Skeletal muscle cell (primary cell): ENCODE measurements at places on chromosomes 2 and 18.
A peak's percentile ranks its signal among the peaks of the same experiment; 100 is the strongest.

GRCh38 chr2:117786520-117786919 is 28.0 kb upstream of the DDX18 start:
- DNase-seq = no peak

GRCh38 chr18:52342456-52342855 is 2.5 kb downstream of the DCC start:
- no peak for DNase-seq

GRCh38 chr2:63050334-63051041 is at the start of gene OTX1:
OTX1 (plus strand) TSS chr2:63050830; CDS start chr2:63052991, 2,161 bp downstream.
- no peak for DNase-seq

GRCh38 chr18:48724939-48725338 is 186.1 kb downstream of the CTIF start:
- DNase-seq = no peak

GRCh38 chr2:180931841-180932240 is 48.6 kb upstream of the UBE2E3 start:
- DNase-seq = no peak

- DNase-seq = no peak
Observed at GRCh38 chr2:196249860-196250259, 78.5 kb upstream of the STK17B start.

- DNase-seq = peak; percentile 64
Observed at GRCh38 chr2:218671654-218672566, at the start of the genes RNF25 and STK36. RNF25 (minus strand) TSS chr2:218672002; CDS start chr2:218671970, 32 bp downstream. STK36 (plus strand) TSS chr2:218672086; CDS start chr2:218672830, 744 bp downstream.

DNA sequence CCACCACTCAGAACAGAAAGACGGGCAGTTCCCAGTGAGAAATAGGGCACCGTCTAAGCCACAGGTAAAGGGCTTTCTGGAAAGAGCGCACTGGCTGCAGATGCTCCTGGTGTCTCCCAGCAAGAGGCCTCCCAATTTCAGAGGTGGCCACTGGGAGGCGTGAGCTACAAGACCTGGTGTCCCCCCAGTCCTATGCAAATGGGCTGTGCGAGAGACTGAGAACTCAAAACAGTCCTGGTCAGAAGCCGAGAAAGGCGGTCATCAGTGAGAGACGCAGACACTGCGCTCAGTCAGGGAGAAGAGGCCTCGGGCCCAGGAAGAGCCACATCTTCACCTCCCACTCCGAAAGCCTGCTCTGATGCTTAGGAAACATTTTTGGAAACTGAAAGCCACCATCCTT is 179.5 kb downstream of the EIPR1 start:
- no peak for DNase-seq

DNA sequence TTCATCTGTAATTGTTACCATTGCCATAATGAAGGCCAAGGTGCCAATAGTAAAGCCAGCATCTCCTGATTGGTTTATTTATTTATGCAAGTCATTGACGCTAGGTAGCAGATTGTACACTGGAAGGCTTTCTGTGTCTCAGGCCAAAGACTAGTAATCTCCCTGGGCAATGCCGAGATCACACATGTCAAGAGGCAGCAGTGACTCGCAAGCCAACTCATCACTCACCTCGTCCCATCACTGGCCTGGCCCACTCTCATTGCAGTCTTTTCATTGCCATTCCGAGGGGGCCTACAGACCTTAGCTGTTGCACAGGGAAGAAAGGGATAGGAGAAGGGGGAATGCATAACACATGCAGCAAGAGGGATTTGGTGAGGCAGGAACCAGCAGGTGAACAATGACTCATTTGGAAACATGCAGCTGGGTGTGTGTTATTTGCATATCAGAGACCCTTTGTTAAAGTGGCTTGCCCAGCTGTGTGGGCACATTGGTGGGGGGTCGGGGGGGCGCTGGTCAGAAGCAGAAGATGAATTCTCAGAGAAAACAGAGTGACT is 448.7 kb upstream of the HNRNPA3 start:
- no peak for DNase-seq

DNA sequence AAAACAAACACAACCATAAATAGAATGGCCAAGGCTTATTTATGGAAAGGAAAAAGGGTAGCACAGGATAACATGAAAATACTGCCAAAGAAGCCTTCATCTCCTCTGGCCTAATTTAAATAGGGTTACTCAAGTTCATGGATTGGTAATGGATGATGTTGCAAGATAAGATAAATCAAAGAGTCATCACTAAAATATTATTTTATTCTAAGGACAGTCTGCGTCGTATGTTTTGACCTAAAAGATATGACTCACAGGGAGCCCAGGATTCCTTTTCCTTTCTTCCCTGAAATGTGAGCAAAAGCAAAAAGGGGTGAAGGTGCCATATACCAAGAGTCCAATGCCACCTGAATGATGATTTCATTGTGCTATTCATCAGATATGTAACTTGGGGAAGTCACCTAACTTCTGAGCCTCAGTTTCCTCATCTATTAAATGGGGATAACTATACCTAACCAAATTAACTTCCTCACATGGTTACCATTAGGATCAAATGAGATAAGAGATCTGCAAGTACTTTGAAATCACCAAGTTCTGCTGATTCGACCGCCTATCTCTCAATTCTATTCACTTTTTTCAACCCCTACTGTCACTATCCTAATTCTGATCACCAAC is 137.7 kb downstream of the THADA start:
- DNase-seq = peak; percentile 82

GRCh38 chr2:212960336-212960735 is 191.1 kb downstream of the IKZF2 start:
- no peak for DNase-seq

GRCh38 chr2:151816843-151817242 is 11.4 kb downstream of the ARL5A start:
- DNase-seq = no peak

- DNase-seq = no peak
Observed at GRCh38 chr2:191660575-191660974, 17.4 kb upstream of the NABP1 start.

GRCh38 chr18:62979176-62979575 is 263.8 kb downstream of the PHLPP1 start:
- DNase-seq = peak; percentile 83
